ENCODE measurements at places on chromosomes 7 and 10.

- no peak for DNase-seq
These were observed 141.4 kb downstream of the GRID1 start for GRCh38 chr10:86225103-86225782.

- DNase-seq: no peak
These were observed 32.4 kb downstream of the GPRIN2 start for GRCh38 chr10:46523962-46524471.

- DNase-seq: no peak
These were observed 40.3 kb upstream of the LHFPL3 start for GRCh38 chr7:104288137-104288536.

- DNase-seq: no peak
These were observed 39.0 kb upstream of the PTPRZ1 start for GRCh38 chr7:121833991-121834390.

GRCh38 chr10:52740913-52741675 lies 31.5 kb downstream of the MBL2 start:
- DNase-seq: no peak

Data from stimulated activated CD8-positive, alpha-beta memory T cell treated with anti-CD3 and anti-CD28 coated beads, Interleukin-12 subunit alpha, Interleukin-12 subunit beta, amount 100 ng/mL, for 1 hour (primary cell).